ENCODE measurements at places on chromosomes 6 and 20.

DNA sequence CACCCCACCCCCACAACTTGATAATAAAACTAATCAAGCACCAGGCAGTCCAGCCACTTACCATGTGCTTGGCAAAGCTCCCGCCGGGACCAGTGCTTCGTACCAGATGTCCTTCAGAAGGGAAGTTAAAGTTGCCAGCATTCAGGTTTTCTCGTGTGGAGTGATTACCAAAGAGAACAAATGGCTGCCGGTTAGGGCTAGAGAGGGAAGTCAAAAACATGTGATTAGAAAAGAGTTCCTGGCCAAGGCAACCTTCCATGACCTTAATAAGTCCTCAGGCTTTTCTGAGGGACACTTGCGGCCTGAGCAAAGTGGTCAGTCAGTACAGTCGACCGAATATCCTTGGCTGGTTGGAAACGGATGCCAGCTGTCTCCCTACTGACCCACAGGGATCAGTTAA, 67.0 kb downstream of the DNAAF9 start:
- no peak for DNase-seq

DNA sequence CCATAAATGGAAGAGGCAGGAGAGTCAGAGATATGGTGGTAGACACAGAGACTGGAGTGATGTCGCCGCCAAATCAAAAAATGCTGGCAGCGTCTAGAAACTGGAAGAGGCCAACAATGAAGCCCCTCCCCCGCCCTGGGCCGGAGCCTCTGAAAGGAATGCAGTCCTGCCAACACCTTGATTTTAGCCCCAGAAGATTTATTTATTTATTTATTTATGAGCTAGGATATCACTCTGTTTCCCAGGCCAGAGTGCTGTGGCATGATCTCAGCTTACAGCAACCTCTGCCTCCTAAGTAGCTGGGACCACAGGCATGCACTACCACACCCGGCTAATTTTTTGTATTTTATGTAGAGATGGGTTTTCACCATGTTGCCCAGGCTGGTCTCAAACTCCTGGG, 82.6 kb upstream of the CCDC167 start:
- DNase-seq, result no peak

DNA sequence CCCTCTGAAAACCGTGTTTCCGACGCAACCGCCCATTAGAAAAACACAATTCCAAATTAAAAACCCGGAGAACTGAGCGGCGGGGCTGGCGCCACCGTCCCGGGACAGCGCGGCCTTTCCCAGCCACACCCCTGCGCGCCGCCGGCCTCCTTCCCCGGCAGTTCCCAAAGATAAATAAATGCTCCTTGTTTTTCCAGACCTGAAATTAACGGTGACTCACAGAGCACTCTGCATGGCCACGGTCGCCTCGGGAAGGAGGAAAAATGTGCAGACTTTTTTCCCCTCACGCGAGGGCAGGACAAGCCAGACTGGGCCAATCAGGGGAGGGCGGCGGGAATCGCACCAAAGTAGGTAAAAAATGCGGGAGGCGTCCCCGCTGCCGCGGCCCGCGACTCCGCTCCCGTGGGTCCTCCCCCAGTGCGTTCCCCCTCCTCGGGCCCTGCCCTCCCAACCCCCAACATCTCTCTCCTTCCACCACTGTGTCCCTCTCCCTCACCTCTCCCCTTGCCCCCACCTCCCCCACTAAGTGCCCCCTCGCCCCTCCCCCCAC, 828 bp upstream of the DSTN start:
- DNase-seq, result no peak

GRCh38 chr6:46011188-46012085, 4.2 kb downstream of the CLIC5 start:
- DNase-seq, result peak; percentile 44

DNA sequence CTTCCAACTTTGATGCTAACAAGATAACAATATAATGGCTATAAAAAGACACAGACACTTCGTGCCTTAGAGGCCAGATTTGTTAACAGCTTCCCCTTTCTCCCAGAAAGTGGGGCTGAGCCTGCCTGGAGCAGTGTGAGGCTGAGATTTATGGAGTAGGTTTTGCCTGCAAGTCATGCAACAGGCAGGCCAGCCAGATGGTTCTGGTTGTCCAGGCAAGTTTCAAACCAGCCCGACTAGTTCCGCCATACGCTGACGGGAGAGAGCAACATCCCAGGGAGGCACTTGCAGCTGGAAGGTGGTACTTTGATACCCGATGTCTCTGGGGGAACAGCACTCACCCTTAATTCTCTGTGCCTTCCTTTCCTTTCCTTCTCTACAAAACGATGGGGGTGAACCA, 81.3 kb upstream of the NAA20 start:
- DNase-seq, result no peak

GRCh38 chr6:81995548-81996289, 243.2 kb upstream of the TENT5A start:
- no peak for DNase-seq

DNA sequence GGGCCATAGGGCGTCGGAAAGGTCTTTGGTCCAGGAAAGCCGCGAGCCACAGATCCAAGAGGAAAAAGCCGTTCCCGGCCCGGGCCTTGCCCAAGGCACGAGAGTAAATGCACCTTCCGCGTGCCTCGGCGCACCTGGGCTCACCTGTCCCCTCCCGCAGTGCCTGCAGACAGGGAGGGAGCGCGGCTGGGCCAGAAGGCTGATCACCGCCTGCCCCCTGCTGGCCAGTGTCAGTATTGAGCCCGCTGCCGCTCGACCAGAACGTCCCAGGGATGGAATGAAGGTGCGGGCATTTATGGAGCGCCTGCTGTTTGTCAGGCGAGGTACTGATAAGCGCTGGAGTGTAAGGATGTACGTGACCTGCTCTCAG, 679 bp upstream of the LPIN3 start:
- peak; percentile 93 for DNase-seq

- no peak for DNase-seq
Observed at GRCh38 chr20:35791821-35792220, 20.0 kb downstream of the PHF20 start.

GRCh38 chr6:45625191-45625664, 247.5 kb upstream of the SUPT3H start:
- DNase-seq, result peak; percentile 32

DNA sequence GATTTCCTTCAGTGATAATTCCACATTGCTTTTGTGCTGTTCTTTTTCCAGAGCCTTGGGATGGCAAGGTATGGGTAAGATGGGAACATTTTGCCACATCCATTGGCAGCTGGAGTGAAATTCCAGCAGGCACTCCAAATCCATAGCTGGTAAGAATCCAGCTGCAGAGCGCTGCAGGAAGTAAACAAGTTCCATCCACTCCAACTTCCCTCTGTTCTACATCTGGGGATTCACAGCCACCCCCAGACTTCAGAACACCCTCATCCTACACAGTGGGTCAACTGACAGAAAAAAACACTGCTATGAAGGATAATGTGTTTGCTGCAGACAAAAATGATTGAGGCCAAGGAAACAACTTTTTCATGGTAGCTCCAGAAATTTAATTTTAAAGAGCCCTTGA, 747.8 kb downstream of the MAFB start:
- no peak for DNase-seq

- DNase-seq, result no peak
Observed at GRCh38 chr6:110946498-110946897, 12.0 kb upstream of the GTF3C6 start.

DNA sequence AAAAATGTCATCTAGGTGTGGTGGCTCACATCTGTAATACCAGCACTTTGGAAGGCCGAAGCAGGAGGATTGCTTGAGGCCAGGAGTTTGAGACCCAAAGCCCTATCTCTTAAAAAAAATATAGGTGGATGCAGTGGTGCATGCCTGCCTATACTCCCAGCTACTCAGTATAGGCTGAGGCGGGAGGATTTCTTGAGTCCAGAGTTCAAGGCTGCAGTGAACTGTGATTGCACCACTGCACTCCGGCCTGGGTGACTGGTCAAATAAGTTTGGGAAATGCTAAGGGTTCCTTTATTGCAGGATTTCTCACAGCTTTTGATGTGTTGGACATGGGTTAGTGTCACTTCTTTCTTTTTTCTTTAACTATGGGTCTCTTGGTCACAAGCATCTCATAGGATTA, 261.3 kb downstream of the PLCB1 start:
- no peak for DNase-seq

DNA sequence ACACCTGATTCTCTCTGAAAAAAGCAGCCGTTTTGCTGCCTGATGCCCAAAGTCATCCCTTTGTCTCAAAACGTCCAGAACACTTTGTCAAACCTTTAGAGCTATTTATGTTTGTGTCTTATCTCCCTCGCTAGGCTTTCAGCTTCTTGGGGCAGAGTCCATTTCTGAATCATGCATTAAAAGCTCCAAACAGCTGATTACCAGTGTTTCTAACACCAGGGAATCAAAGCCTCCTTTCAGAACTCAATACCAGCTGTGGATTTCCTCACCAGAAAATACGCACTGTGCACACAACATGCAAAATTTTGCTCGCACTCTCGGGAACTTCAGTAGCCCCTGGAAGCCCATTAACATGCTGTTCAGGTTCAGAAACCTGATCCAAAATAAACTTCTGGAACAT, 333.3 kb downstream of the HACE1 start:
- no peak for DNase-seq

GRCh38 chr20:4966826-4967751, 34.2 kb downstream of the SLC23A2 start:
- DNase-seq, result no peak

GRCh38 chr20:60053125-60053817, 95.0 kb downstream of the CDH26 start:
- DNase-seq, result no peak

DNA sequence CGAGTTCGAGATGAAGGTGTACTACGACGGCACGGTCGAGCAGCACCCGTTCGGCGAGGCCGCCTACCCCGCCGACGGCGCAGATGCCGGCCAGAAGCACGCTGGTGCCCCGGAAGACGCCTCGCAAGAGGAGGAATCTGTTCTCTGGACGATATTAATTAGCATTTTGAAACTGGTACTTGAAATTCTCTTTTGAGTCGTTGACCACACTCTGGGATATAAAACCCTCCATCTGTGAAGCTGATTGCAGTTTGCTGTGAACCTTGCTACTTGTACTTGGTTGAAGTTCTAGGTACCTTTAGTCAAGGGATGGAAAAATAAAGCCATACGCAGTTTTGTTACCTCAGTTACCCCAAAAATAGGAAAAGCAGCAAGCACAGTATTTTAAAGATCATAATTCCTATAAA, 917 bp downstream of the C6orf120 start:
- DNase-seq, result no peak

DNA sequence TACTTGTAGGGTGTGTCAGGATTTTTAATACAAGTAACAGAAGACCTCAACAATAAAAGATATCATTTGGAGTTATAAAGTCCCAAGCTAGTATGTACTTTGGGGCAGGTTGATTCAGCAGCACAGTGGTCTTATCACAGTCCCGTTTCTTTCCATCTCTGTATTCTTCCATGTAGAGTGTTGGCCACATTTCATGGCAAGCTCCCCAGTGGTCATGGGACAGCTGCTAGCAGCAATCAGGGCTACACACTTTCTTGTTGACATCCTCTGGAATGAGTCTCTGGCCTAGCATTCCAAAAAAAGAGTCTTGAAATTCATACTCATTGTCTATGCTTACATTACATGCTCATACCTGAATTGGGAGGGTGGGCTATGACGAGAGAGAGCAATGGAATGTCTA, 53.2 kb downstream of the SOBP start:
- DNase-seq, result no peak

DNA sequence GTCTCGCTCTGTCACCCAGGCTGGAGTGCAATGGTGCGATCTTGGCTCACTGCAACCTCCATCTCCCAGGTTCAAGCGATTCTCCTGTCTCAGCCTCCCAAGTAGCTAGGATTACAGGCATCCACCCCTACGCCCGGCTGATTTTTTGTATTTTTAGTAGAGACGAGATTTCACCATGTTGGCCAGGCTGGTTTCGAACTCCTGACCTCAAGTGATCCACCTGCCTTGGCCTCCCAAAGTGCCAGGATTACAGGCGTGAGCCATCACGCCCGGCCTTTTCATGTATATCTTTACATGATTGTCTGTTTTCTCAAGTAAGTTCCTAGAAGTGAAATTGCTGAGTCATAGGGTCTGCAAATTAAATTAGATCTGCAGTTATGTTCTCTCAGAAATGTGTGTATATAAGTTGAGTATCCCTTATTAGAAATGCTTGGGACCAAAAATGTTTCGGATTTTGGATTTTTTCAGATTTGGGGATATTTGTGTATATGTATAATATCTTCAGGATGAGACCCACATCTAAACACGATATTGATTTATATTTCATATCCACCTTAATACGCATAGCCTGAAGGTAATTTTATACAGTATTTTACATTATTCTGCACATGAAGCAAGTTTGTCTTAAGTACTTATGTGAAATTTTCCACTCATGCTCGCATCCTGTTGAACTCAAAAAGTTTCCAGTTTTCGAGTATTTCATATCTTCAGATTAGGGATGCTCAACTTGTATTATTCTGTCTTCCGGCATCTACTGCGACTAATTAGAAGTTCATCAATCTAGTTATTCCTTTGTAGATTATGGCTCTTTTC, 40.4 kb downstream of the TAB2 start:
- no peak for DNase-seq

DNA sequence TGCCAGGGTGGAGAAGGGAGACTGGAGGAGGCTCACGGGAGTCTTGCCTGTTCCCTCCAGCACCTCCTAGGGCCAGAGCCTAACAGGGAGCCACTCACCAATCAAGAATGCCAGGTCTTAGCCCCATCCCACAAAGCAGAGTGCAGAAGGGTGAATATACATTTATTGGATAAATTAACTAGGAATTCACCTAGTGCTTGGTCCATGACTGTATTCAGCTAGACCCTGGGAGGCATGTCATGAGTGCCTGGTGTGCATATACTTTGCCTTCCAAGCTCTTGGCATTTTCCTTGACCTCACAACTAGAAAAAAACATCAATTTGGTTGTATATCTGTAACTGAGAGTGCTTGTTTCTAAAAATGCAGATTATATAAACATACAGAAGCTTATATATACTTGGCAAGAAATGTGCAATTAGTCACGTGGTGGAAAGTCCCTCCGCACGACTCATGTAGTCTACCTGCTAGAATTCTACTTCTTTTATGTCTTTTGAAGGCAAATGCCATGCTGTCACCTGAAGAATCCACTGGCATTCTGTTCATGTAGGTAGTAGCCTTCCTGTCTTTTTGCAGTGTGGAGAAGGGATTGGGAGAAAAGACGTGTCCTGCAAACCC, 991.0 kb downstream of the KIF16B start:
- DNase-seq, result no peak

DNA sequence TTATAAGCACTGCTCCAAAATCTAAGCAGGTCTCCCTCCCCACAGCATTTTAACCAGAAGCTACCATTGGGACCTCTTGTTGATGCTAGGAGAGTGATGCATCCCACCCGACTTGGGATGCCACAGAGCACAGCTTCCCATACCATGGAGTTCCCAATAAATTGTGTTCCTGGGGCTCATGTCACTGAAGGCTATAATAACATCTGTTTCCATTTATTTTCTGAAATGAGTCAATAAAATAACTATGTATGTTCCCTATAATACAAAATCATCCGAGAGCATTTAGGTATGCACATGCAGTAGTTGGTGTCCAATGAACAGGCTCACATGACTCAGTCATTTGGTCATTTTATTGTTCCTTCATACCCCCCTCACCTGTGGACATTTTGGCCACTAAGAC, 204.2 kb downstream of the TBC1D7 start:
- DNase-seq, result no peak

- DNase-seq, result no peak
Observed at GRCh38 chr6:139712830-139713229, 338.4 kb upstream of the CITED2 start.

GRCh38 chr6:44435500-44435899, 48.0 kb downstream of the CDC5L start:
- DNase-seq, result no peak

Data from stimulated activated CD4-positive, alpha-beta T cell treated with anti-CD3 and anti-CD28 coated beads, Interleukin-2, amount 100 ng/mL, for 48 hours (primary cell).